RWPE1 (cell line): ENCODE measurements at places on chromosomes 4 and X.
A peak's percentile ranks its signal among the peaks of the same experiment; 100 is the strongest.

DNA sequence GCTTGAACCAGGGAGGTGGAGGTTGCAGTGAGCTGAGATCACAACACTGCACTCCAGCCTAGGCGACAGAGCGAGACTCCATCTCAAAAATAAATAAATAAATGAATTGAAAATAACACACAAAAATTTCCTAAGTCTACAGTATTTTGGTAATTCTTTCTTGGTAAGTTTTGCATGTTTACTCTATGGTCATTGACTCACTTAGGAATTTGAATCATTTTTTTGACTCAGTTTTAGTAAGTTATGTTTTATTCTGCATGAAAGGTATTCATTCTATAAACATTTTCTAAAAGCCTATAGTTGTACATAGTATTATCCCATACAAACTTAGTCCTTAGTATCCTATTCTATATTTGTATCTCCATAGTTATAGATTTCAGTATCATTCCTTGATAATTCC, 772.9 kb upstream of the SLIT2 start:
- no peak for DNase-seq

DNA sequence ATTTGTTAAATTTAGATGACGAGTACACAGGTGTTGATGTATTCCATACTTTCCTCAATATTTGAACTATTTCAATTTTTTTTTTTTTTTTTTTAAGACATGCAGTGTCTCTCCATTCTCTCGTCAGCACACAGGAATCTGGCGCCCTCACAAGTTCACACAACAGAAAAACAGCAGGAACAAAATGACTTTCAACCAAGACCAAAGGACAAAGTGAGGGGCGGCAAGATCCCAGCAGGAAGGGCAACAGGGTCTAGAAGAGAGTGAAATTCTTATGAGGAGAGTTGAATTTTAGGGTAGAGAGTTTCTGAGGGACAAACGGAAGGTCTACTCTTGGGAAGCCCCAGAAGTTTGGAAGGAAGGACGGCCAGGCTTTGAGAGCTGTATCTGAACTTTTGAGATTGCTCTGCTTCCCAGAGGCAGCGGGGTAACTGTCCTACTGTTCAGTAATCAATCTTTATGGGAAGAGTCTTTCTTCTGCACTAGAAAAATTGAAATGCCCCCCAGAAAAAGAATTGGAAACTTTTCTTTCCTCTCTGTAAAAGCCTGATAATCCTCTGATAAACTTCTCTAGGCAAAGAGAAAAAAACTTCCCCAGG, 760.2 kb downstream of the RAB28 start:
- DNase-seq, result no peak

GRCh38 chr4:16817286-16817685, 81.2 kb downstream of the LDB2 start:
- no peak for DNase-seq

- DNase-seq, result no peak
Observed at GRCh38 chrX:38898261-38898660, 97.0 kb downstream of the MID1IP1 start.

DNA sequence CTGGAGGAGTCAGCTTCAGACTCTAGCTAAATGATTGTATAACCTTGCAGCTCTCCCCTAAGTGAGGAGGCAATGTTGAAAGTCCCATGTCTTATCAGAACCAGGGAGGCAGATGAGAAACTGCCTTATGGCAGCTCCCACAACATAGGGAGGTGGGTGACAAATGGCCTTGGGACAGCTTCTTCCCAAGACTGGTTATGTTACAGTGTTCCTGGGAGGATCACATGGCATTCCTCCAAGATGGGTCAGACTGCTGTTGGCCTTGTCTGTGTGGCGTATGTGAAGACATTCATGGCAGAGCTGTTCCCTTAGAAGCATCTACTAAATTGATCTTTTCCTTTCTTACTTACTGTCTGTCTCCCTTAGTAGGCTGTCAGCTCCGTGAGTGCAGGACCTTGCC, 42.0 kb downstream of the HPRT1 start:
- no peak for DNase-seq

DNA sequence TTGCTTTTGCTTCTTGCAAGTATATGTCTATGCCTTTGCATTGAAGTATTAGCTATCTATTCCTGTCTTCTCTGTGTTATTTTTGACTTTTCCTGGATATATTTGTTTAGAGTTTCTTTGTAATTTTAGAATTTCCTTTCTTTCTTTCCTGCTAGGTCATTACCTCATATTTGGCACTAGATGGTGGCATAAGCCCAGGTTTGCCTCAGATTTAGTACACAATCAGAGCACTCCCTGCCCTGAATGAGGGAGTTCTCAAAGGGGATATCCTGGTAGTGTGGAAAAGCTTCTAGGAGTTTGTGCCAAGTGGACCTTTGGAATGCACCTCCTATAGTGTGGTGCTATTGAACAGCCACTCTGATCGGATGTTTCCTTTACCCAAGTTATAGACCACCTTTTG, 181.6 kb downstream of the UGT8 start:
- DNase-seq, result peak; percentile 4
